ENCODE measurements at places on chromosomes 2 and 18.

DNA sequence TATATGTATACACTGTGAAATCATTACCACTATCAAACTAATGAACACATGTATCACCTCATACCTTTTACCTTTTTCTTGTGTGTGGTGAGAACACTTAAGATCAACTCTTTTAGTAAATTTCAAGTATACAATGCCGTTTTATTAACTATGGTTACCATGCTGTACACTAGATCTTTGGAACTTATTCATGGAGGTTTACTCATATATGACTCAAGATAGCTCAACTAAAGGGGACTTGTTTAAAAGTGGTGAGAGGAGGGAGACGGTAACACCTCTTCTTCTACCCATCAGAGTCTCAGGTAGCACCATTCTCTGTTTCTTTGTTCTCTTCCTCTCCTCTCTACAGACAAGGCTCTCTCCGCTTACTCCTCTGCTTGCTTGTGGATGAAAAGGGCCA is 36.1 kb upstream of the TMEM178A start:
- no peak overlapping the region for H3K27ac ChIP-seq
- no peak overlapping the region for H3K4me3 ChIP-seq
- no peaks in the 10 kb centered on the region for H3K36me3 ChIP-seq
- no peak for DNase-seq
- no peaks in the 10 kb centered on the region for H3K4me1 ChIP-seq

- H3K4me3 ChIP-seq: peak overlapping the region; percentile 73
- peaks cover 9% of the 10 kb centered on the region for H3K27me3 ChIP-seq
- no peaks in the 10 kb centered on the region for H3K36me3 ChIP-seq
- H3K27ac ChIP-seq: no peak overlapping the region
- no peak for DNase-seq
- H3K4me1 ChIP-seq: peaks cover 26% of the 10 kb centered on the region
Observed at GRCh38 chr2:170818036-170818751, 1.5 kb downstream of the GAD1 start.

- no peaks in the 10 kb centered on the region for H3K27me3 ChIP-seq
- H3K27ac ChIP-seq: no peak overlapping the region
- no peaks in the 10 kb centered on the region for H3K36me3 ChIP-seq
- no peaks in the 10 kb centered on the region for H3K4me1 ChIP-seq
- H3K4me3 ChIP-seq: no peak overlapping the region
Observed at GRCh38 chr18:12253027-12253426, 1.1 kb upstream of the CIDEA start.

GRCh38 chr2:127418300-127419111 is at the start of gene PROC:
Gene PROC, plus strand, starts transcription at chr2:127418427. Its CDS starts 1,516 bp downstream, at chr2:127419943.
- DNase-seq: no peak
- no peaks in the 10 kb centered on the region for H3K36me3 ChIP-seq
- peaks cover 5% of the 10 kb centered on the region for H3K27me3 ChIP-seq
- no peak within 1 kb of the TSS for H3K4me3 ChIP-seq
- no peak within 1 kb of the TSS for H3K27ac ChIP-seq
- peaks cover 28% of the 10 kb centered on the region for H3K4me1 ChIP-seq

DNA sequence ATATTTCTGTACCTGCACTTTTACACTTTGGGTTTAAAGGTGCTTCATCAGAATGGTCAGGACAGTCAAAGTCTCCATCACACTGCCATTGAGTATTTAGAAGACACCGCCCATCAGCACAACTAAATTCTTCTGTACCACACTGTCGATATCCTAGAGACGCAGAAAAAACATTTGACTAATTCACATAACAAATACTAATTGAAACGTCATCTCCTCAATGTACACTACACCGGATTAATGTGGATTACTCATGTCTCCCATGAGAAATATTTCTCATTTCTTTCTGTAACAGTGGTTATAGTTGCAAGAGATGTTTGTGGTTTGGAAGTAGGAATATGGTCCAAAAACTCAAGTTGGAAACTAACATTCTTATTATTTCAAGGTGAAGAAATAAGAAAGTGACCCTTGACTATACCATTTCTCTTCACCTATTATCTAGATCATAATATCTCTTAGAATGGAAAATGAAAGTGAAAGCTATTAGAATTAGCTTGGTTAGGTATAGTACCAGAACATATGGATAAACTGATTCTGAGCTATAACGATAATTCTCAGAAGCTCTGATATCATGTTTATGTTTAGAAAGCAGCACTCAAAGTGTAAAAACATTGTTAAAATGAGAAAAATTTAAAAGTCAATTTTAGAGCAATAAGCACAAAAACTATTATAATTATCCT is 1627.7 kb downstream of the LRP1B start:
- H3K4me1 ChIP-seq: no peaks in the 10 kb centered on the region
- no peaks in the 10 kb centered on the region for H3K36me3 ChIP-seq
- DNase-seq: no peak
- no peak overlapping the region for H3K4me3 ChIP-seq
- no peaks in the 10 kb centered on the region for H3K27me3 ChIP-seq
- no peak overlapping the region for H3K27ac ChIP-seq

DNA sequence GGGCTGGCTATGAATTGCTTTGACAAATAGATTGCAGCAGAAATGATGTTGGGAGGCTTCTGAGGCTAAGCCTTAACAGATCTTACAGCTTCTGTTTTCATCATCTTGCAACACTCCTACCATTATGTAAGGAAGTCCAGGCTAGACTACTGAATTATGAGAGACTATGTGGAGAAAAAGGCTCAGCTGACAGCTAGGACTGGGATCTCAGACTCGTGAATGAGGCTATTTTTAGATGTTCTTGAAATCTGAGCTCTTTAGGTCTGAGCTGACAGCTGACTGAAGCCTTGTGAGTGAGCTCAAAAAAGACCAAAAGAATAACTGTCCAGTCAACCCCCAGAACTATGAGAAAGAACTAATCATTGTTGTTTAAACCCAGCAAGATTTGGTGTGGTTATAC is 70.3 kb downstream of the VWC2L start:
- no peak overlapping the region for H3K27ac ChIP-seq
- H3K27me3 ChIP-seq: no peaks in the 10 kb centered on the region
- no peak for DNase-seq
- peaks cover 9% of the 10 kb centered on the region for H3K4me1 ChIP-seq

DNA sequence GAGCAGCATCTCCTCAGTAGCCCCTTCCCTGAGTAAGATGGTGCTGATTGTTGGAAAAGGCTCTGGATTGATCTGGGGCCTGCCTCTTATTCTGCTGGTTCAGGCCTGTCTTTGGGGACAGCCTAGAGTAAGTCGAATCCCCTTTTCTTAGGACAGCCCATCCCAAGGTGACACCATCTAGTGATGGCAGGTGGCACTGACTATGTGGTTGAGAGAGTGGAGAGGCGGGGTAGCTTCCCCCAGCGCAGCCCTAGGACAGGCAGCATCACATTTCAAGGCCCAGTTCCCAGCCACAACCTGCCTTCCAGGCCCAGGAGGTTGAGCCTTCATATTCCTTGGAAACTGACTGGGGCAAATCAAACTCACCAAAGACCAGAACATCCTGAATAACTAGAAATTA is 69.1 kb upstream of the B3GNT7 start:
- H3K27ac ChIP-seq: no peak overlapping the region
- no peaks in the 10 kb centered on the region for H3K27me3 ChIP-seq
- no peak for DNase-seq
- H3K36me3 ChIP-seq: peaks cover 4% of the 10 kb centered on the region
- no peaks in the 10 kb centered on the region for H3K4me1 ChIP-seq
- no peak overlapping the region for H3K4me3 ChIP-seq

DNA sequence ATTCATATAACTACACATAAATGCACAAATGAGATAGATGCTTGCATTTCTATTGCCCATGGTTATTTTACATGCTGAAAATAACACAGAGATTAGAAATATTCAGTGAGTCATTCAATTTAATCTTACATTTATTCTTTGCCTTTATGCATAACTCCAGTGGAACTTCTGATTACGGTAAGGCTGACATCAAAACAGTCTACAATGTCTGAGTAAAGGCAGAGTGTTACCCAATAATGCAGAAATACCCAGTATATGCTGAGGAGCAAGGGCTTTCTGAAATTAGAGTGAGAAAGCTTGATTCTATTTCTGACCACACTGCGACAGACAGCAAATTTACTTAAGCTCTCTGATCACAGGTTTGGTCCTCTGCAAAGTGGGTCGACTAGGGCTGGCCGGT is 9.2 kb downstream of the NMI start:
- no peaks in the 10 kb centered on the region for H3K27me3 ChIP-seq
- no peak for DNase-seq
- no peak overlapping the region for H3K27ac ChIP-seq
- no peaks in the 10 kb centered on the region for H3K4me1 ChIP-seq

DNA sequence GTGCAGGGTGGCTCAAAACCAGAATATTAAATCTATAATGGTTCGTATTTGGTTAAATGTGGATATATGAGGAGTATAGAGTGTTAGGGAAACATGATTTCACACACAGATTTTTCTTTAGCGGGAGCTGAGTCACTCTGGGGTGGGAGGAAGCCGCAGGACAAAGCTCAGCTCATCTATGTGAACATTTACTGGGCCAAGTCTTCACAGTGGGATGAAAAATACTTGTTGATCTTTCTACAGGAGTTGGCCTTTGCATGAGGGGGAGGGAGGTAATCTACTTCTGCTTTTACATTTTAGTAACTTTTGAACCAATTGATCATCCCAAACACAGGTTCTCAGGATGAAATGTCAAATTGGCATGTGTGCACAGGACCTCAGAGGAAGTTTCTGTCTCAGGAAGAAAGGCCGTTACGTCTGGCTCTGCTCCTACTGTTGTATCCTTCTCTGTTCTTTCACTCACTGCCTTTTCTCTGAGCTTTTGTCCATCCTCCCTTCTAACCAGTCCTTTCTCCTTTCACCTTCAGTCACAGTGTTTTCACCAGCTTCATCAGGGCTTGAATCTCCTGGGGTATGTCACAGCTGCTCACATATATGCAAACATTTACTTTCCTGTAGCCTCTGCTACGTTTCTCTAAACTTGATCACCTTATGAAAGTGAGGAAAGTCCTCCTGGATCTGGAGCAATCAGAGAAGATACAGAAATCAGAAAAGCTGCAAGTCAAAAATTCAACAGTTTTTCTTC is 943.3 kb upstream of the FANCL start:
- H3K27me3 ChIP-seq: no peaks in the 10 kb centered on the region
- H3K4me3 ChIP-seq: no peak overlapping the region
- H3K4me1 ChIP-seq: no peaks in the 10 kb centered on the region
- no peak for DNase-seq
- no peak overlapping the region for H3K27ac ChIP-seq

- no peak for DNase-seq
- no peak overlapping the region for H3K4me3 ChIP-seq
- no peaks in the 10 kb centered on the region for H3K4me1 ChIP-seq
- no peaks in the 10 kb centered on the region for H3K27me3 ChIP-seq
- no peaks in the 10 kb centered on the region for H3K36me3 ChIP-seq
Observed at GRCh38 chr2:141911485-141912066, 219.2 kb downstream of the LRP1B start.

GRCh38 chr2:113240150-113240914 is 38.4 kb downstream of the PAX8 start:
- H3K4me3 ChIP-seq: peak overlapping the region; percentile 16
- no peaks in the 10 kb centered on the region for H3K27me3 ChIP-seq
- H3K27ac ChIP-seq: peak overlapping the region; percentile 71
- DNase-seq: peak; percentile 62
- H3K36me3 ChIP-seq: no peaks in the 10 kb centered on the region

- no peaks in the 10 kb centered on the region for H3K4me1 ChIP-seq
- H3K27ac ChIP-seq: no peak overlapping the region
- no peak for DNase-seq
- H3K36me3 ChIP-seq: peaks cover 46% of the 10 kb centered on the region
- H3K27me3 ChIP-seq: no peaks in the 10 kb centered on the region
Observed at GRCh38 chr2:69356471-69356870, 30.6 kb downstream of the GFPT1 start.

DNA sequence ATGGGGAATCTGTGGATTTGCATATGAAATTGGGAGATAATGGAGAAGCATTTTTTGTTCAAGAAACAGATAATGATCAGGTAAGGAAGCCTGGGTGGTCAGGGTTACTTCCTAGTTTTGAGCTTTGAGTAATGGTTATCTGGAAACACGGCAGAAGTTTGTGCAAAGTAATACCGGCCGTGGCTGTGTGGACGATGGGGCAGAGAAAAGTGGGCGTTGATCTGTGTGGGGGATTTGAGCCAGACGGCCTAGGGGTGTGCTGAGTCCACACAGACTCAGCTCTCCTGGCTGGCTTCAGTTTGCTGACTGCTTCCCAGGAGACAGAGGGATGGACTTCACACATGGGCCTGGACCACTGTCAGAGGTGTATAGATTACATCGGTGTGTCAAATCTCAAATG is 21.3 kb downstream of the LPIN1 start:
- no peak for DNase-seq
- H3K27ac ChIP-seq: no peak overlapping the region
- H3K36me3 ChIP-seq: peaks cover 38% of the 10 kb centered on the region
- H3K27me3 ChIP-seq: no peaks in the 10 kb centered on the region
- H3K4me3 ChIP-seq: no peak overlapping the region
- H3K4me1 ChIP-seq: no peaks in the 10 kb centered on the region

GRCh38 chr2:49035481-49035880 is 118.8 kb downstream of the FSHR start:
- H3K27me3 ChIP-seq: no peaks in the 10 kb centered on the region
- H3K27ac ChIP-seq: no peak overlapping the region
- H3K4me3 ChIP-seq: no peak overlapping the region
- no peak for DNase-seq

DNA sequence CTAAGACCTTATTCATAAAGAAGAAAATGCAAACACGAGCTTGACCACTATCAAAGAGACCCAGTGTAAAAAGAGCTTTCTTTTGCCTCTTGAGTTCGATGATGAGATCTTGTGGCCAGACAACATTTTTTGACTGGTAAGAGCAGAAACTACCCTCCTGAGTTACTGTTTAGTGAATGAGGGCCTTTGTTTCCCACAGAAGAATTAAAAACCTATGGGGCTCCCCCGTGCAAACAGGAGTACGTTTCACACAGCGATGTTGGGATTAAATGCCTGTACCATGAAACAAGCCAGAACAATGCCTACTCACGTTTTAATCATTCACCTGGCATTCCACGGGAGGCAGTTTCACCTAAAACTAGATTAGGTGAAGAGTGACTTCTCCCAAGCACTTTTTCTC is 36.0 kb downstream of the MYCN start:
- DNase-seq: no peak
- no peaks in the 10 kb centered on the region for H3K4me1 ChIP-seq
- H3K27me3 ChIP-seq: no peaks in the 10 kb centered on the region
- no peak overlapping the region for H3K27ac ChIP-seq
- no peak overlapping the region for H3K4me3 ChIP-seq

DNA sequence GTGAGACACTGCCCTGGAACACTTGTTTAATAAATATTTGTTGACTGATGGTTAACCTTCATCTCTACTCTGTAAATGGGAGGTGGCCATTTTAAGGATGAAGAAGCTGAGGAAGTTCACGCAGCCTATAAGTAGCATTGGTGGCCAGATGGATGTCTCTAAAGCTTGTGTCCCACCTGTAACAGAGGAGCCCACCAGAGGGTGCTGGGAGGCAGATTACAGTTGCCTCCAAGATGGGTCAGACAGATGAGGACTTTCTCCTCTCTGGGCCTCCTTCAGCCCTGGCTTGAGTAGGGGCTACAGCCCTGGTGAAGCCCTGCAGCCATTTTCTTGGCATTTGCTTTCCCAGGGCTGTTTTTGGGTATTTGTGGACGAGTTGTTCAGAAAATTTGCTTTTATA is 45.0 kb upstream of the MCFD2 start:
- no peak for DNase-seq
- no peaks in the 10 kb centered on the region for H3K27me3 ChIP-seq
- H3K27ac ChIP-seq: no peak overlapping the region
- peaks cover 21% of the 10 kb centered on the region for H3K4me1 ChIP-seq
- H3K36me3 ChIP-seq: peaks cover 28% of the 10 kb centered on the region

- no peak for DNase-seq
- H3K27ac ChIP-seq: no peak overlapping the region
- H3K4me3 ChIP-seq: no peak overlapping the region
- H3K36me3 ChIP-seq: no peaks in the 10 kb centered on the region
- no peaks in the 10 kb centered on the region for H3K4me1 ChIP-seq
Observed at GRCh38 chr2:230155359-230155758, 64.4 kb downstream of the SP110 start.
